ENCODE measurements at places on chromosomes 6 and 20.

GRCh38 chr6:95110767-95111166, 466.6 kb upstream of the MANEA start:
- no peak for DNase-seq

DNA sequence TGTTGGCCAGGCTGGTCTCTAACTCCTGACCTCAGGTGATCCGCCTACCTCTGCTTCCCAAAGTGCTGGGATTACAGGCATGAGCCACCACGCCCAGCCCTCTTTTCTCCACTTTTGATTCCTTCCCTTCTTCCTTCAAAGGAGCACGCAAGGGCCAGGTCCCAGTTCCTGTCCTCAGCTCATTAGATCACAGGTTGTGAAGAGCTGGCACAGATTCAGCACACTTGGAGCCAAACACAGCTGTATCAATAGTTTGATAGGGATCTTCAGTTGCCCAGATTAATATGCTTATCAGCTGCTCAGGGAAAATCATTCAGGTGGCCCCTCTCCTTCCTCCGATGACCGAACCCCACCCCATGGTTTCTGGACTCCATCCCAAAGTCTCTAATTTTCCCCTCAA, 14.4 kb upstream of the SLC22A23 start:
- no peak for DNase-seq

- peak; percentile 28 for DNase-seq
These were observed 7.7 kb downstream of the NRN1 start for GRCh38 chr6:5998711-5999687.

GRCh38 chr6:20467437-20467836, 65.8 kb downstream of the E2F3 start:
- no peak for DNase-seq

GRCh38 chr6:34555007-34555322, 1.2 kb downstream of the SPDEF start:
- DNase-seq: no peak

GRCh38 chr6:135073756-135074393, 19.3 kb upstream of the HBS1L start:
- DNase-seq: no peak

- DNase-seq: no peak
These were observed 837.6 kb downstream of the MAFB start for GRCh38 chr20:39851459-39851858.

DNA sequence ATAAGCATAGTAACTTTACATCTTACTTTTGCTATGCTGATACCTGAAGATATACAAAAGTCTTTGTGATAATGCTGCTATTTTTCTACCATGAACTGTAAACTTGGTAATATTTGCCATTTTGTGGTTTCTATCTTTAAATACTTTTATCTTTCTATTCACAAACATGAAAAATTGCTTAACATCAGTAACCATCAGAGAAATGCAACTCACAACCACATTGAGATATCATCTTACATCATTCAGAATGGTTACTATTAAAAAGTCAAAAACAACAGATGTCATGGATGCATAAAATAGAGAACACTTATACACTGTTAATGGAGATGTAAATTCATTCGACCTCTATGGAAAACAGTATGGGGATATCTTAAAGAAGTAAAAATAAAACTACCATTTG, 112.0 kb downstream of the TRDN start:
- DNase-seq: no peak

- DNase-seq: peak; percentile 42
These were observed 1.0 kb downstream of the LOC128125822 start for GRCh38 chr6:63573076-63573898.

DNA sequence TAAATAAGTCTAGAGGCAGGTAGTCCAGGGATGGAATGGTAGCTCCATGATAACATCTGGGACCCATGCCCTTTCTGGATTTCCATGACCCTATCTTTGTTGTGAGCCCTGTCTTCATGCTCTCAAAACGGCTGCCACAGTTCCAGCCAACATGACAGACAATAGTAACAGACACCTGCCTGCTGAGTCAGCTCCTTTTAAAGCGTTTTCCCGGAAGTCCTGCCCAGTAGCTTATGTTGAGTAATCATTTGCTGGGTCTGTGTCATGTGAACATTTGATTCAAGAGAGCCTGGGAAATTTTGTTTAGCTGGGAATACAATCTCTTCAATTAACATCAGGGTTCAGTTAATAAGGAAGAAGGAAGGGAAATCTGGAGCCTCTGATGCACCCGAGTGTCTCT, 262.2 kb upstream of the SULF2 start:
- DNase-seq: no peak

GRCh38 chr6:28585335-28585734, 59.7 kb downstream of the GPX5 start:
- no peak for DNase-seq

DNA sequence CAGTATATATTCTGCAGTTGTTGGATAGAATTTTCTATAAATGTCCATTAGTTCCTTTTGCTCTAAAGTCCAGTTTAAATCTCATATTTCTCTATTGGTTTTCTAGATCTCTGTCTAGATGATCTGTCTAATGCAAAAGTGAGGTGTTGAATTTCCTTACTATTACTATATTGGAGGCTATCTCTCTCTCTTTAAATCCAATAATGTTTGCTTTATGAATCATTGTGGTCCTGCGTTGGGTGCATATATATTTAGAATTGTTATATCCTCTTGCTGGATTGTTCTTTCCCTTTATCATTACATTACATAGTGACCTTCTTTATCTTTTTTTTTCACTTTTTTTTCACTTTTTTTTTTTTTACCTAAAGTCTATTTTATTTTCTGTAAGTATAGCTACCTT, 208.5 kb upstream of the ASCC3 start:
- DNase-seq: peak; percentile 19

- DNase-seq: no peak
These were observed 21.9 kb downstream of the SNPH start for GRCh38 chr20:1287787-1288569.

- peak; percentile 61 for DNase-seq
These were observed 60.9 kb downstream of the IRF4 start for GRCh38 chr6:452301-453067.
